ENCODE measurements at places on chromosomes 13 and 19. TPM values are rescaled to one million over a fixed set of nuclear protein-coding genes. Genes with fewer than 3 reads are reported as not detected.

PRODH2 gene
- total RNA-seq, result not detected

SBSN gene
- total RNA-seq, result not detected

FZR1 gene
- total RNA-seq, result 42.0 TPM

VSTM2B gene
- total RNA-seq, result not detected

All from aorta (tissue), 5 donors.